ENCODE measurements at places on chromosomes 2 and 18. TPM values are rescaled to one million over a fixed set of nuclear protein-coding genes. Genes with fewer than 3 reads are reported as not detected.

DNA sequence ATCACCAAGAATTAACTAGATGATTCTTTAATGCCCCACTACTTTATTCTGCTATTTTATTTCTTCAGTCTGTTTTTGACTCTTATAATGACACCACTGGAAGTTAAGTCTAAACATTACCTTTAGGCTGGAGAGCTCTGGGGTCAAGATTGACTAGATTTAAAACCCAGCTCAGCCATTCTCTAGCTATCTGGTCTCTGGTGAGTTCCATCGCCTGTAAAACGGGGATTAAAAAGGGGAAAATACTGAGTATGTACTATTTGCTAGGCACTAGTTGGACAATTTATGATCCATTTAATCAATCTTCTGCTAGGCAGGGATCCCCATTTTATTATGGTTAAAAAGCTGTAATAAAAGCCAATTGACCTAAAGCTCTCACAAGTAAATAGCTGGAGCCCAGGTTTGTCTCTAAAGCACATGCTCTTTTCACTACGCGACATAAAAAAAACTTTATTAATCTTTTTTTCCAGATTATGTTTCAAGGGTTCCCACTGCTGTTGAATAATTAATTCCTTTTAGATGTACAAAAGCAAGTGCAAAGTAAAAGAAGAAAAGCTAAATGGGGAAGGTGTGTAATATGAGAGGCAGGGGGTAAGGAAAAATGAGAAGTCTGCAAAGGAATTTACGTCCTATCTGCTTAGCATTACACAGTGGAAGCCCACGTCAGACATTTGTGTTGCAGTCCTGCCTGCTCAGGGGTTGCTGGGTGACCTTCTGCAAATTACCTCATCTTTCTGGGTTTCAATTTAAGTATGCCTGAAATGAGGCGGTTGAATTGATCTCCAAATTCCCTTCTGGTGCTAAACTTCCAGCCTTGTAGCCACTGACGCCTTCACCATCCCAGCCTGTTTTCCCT, 918 bp upstream of the NABP1 start:
- H3K4me3 ChIP-seq: peak overlapping the region; percentile 79
- no peak overlapping the region for H3K27ac ChIP-seq
- no peaks in the 10 kb centered on the region for H3K36me3 ChIP-seq
- no peaks in the 10 kb centered on the region for H3K4me1 ChIP-seq

Gene VIT
- total RNA-seq: not detected

DNA sequence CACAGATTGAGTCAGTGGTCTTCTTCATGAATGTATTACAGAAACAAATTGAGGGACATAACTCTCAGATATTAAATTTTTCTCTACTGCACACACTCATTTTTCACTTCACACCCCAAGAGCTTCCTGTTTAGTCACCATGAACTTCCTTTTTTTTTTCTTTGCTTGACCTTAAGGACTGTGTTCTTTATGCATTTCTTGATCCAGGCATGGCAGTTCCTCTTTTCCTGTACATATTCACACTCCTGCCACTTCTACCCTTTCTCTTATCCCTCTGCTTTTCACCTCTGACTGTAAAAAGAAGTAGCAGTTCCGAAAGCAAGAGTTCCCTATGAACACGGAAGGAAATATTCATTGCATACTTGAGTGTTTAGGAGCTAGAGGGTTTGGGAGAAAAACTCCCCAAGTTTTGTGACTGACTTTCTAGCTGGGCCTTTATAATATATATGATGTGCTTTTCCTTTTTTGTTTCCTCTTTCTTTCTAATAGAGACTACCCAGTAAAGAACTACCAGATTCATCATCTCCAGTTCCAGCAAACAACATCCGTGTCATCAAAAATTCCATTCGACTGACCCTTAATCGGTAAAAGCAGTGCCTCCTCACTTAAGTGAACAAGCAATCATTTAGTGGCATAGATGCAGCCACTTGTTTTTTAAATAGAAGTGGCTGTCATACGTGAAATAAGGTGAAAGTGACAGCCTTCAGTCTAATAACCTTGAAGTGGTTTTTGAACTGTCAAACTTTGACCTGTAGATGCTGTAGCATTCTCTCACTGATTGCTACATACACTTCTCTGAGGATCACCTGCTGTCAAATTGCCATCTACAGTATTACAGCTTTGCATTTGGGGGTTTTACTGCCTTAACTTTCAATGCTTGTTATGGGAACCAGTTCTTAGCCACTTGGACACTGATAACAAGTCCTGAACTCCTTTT, 40.8 kb downstream of the PAPOLG start:
- H3K4me3 ChIP-seq: no peak overlapping the region
- H3K27ac ChIP-seq: no peak overlapping the region
- H3K4me1 ChIP-seq: no peaks in the 10 kb centered on the region
- H3K36me3 ChIP-seq: peaks cover 15% of the 10 kb centered on the region
- no peaks in the 10 kb centered on the region for H3K27me3 ChIP-seq

DNA sequence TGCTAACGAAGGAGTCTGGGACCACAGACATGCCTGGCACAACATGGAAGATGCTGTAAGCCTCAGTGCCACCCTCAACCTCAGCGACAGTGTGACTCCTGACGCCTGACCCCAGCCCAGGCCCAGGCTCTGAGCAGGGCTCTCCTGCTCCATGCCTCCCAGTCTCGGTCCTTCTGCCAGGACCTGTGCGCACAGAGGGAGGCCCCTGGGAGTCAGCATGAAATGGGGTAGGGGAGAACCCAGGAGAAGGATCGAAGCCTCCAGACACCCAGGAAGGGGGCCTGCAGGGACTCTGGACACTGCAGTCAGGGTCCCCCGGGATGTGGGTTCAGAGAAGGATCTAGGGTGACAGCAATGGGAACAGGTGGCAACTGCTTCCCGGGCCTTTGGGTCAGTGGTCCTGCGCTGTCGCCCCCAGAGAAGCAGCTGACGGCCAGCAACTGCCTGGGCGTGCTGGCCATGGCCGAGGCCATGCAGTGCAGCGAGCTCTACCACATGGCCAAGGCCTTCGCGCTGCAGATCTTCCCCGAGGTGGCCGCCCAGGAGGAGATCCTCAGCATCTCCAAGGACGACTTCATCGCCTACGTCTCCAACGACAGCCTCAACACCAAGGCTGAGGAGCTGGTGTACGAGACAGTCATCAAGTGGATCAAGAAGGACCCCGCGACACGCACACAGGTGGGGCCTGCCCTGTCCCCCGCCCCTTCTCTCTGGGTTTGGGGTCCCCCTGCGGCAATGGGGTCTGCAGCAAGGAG, 233.9 kb downstream of the ATAD2B start:
- H3K27ac ChIP-seq: no peak overlapping the region
- H3K27me3 ChIP-seq: no peaks in the 10 kb centered on the region
- H3K4me1 ChIP-seq: peaks cover 8% of the 10 kb centered on the region
- H3K36me3 ChIP-seq: no peaks in the 10 kb centered on the region
- no peak for DNase-seq
- H3K4me3 ChIP-seq: no peak overlapping the region

DNA sequence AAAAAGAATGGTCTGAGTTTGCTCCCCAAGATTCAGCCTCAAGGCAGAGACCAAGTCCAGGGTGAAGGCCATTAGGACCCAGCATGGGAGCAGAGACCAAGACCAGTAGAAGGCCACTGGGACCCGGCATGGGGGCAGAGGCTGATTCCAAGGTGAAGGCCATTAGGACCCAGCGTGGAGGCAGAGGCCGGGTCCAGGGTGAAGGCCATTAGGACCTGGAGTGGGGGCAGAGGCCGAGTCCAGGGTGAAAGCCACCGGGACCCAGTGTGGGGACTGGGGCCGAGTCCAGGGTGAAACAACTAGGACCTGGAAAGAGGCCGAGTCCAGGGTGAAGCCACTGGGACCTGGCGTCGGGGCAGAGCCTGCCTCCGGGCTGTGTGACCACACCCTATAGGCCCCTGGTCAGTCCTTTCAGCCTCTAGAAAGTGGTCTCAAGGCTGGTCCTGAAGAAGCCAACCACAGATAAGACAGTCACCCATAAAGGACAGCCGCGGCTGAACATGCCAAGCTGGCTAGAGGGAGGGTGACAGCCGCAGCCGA, 113.8 kb upstream of the SALL3 start:
- H3K27me3 ChIP-seq: no peaks in the 10 kb centered on the region
- no peaks in the 10 kb centered on the region for H3K4me1 ChIP-seq
- no peak overlapping the region for H3K27ac ChIP-seq
- no peak for DNase-seq
- H3K4me3 ChIP-seq: no peak overlapping the region

GRCh38 chr18:58605027-58606020, 23.6 kb downstream of the ALPK2 start:
- H3K27me3 ChIP-seq: no peaks in the 10 kb centered on the region
- H3K4me3 ChIP-seq: no peak overlapping the region
- no peak for DNase-seq

- no peak overlapping the region for H3K27ac ChIP-seq
- H3K4me1 ChIP-seq: no peaks in the 10 kb centered on the region
- DNase-seq: no peak
Observed at GRCh38 chr2:196369967-196370366, 198.6 kb upstream of the STK17B start.

Gene TCF7L1
- 110 TPM for total RNA-seq

GRCh38 chr2:63790906-63791305, 50.8 kb upstream of the UGP2 start:
- H3K27ac ChIP-seq: no peak overlapping the region
- no peak overlapping the region for H3K4me3 ChIP-seq
- DNase-seq: no peak
- H3K36me3 ChIP-seq: no peaks in the 10 kb centered on the region
- no peaks in the 10 kb centered on the region for H3K4me1 ChIP-seq

- H3K27ac ChIP-seq: no peak overlapping the region
- no peak for DNase-seq
- H3K27me3 ChIP-seq: no peaks in the 10 kb centered on the region
- H3K36me3 ChIP-seq: no peaks in the 10 kb centered on the region
- H3K4me3 ChIP-seq: no peak overlapping the region
Observed at GRCh38 chr2:27014771-27015433, 17.9 kb upstream of the TMEM214 start.

- no peaks in the 10 kb centered on the region for H3K36me3 ChIP-seq
- H3K4me1 ChIP-seq: peaks cover 16% of the 10 kb centered on the region
- no peak overlapping the region for H3K4me3 ChIP-seq
- no peaks in the 10 kb centered on the region for H3K27me3 ChIP-seq
- DNase-seq: no peak
- no peak overlapping the region for H3K27ac ChIP-seq
Observed at GRCh38 chr2:98478088-98478551, 33.5 kb downstream of the INPP4A start.

Gene TUBA3D
- total RNA-seq: 0.21 TPM

Gene GBX2
- 0.89 TPM for total RNA-seq

Gene EFEMP1
- total RNA-seq: 14.0 TPM

DNA sequence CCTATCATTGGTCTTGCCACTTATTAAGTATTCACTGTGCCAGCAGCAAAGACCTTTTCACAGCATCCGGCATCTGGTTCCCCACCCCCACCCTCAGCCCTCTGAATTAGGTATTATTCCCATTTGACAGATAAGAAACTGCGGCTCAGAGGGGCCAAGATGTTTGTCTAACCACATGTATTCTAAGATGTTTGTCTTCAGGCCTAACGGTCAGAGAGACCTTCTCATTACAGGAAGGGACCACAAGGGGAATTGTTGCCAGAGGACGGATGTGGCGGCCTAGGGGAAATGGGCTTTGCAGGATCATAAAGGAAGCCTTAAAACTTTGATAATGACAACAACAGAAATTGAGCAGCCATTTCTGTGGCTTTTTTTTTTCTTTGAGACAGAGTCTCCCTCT, 16.6 kb downstream of the NPPC start:
- H3K4me1 ChIP-seq: peaks cover 6% of the 10 kb centered on the region
- no peak overlapping the region for H3K27ac ChIP-seq
- no peak overlapping the region for H3K4me3 ChIP-seq
- H3K36me3 ChIP-seq: no peaks in the 10 kb centered on the region

DNA sequence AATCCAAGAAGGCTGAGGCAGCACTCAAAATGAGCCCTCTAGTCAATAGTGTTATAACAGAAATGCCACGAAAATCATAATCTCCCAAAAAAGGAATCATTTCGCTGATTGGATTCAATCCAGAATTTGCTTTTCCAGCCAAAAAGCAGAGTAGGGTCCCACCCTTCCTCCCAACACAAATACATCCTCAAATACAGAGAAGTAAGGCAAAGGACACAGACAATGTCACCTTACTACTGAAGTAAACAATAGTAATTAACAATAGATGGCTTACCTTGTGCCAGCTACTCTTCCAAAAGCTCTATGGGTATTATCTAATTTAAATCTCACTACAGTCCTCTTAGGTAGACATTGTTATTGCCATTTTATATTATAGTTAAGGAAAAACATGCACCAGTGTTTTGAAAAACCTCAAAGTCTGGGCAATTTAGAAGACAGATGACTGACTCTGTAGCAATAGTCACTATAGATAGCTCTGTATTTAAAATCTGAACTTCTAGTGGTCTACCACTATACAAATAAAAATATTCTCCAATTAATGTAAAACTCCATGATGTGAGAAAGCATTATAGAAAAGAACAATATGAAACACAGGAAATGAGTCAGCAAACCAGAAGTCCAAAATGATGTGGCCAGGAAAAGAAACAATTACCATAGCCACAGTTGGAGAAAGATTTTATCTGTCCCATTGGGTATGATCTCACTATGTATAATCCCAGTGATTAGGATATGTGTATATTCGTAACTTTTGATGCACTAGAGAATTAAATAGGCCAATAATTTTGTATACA, 305.0 kb upstream of the ERBB4 start:
- H3K4me1 ChIP-seq: no peaks in the 10 kb centered on the region
- no peaks in the 10 kb centered on the region for H3K27me3 ChIP-seq
- DNase-seq: no peak
- H3K4me3 ChIP-seq: no peak overlapping the region

Gene QPCT
- total RNA-seq: 3.9 TPM

DNA sequence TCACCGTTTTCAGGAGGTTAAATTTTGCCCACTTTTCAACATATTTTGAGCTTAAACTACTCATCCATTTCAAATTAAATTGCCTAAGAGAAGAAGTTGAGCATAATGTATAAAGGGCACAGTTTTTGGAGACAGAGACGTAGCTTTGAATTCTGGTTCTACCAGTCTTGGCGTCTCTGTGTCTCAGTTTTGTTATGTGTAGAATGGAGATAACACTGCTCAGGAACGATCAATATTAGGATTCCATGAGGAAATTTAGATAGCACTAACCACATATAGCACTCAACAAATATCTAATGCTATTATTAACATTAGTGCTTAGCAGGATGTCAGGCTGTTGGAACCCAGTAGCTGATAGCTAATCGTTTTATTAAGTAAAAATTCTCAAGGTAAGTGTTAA, 40.4 kb upstream of the GATA6 start:
- no peak overlapping the region for H3K4me3 ChIP-seq
- no peaks in the 10 kb centered on the region for H3K36me3 ChIP-seq
- DNase-seq: no peak
- no peaks in the 10 kb centered on the region for H3K27me3 ChIP-seq
- H3K4me1 ChIP-seq: no peaks in the 10 kb centered on the region
- no peak overlapping the region for H3K27ac ChIP-seq

- no peaks in the 10 kb centered on the region for H3K27me3 ChIP-seq
- no peak overlapping the region for H3K27ac ChIP-seq
- H3K36me3 ChIP-seq: peaks cover 26% of the 10 kb centered on the region
- DNase-seq: no peak
- no peak overlapping the region for H3K4me3 ChIP-seq
Observed at GRCh38 chr2:241490825-241491506, 17.4 kb downstream of the STK25 start.
